ENCODE measurements at places on chromosomes 4 and X.

DNA sequence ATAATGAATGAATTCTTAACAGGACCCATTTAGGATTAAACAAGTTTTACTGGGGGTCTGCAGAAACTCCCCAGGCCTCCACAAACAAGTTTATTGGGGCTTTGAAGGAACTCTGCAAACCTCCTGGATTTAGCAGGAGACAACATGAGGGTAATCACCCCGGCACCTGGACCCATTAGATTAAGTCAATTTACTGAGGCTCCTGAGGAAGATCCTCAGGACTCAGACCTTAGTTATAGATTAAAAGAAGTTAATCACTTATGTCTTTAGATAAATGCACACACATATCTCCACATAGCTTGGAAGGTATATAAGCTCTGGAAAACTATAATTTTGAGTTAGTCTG lies 29.4 kb downstream of the XG start:
- DNase-seq: no peak

- DNase-seq: no peak
These were observed 72.6 kb downstream of the GC start for GRCh38 chr4:71711044-71711984.

DNA sequence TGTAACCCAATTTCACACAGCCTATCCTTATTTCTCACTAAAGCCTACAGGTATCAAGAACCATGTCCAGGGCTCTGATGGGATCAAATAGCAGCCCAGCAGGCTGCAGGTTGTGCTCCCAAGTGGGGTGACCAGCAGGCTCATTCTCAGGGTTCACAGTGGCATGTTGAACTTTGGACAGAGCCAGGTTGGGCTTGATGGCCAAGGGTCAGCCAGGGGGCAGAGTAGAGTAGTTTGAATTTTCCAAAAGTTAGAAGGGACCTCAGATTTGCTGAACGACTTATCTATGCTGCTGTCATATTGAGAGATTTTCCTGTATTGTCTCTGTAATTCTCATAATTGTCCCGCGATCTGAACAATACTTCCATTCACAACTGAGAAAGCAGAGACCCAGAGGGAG lies 310.8 kb upstream of the BOD1L1 start:
- no peak for DNase-seq

GRCh38 chrX:122026665-122027064 lies 979.3 kb downstream of the GLUD2 start:
- no peak for DNase-seq

DNA sequence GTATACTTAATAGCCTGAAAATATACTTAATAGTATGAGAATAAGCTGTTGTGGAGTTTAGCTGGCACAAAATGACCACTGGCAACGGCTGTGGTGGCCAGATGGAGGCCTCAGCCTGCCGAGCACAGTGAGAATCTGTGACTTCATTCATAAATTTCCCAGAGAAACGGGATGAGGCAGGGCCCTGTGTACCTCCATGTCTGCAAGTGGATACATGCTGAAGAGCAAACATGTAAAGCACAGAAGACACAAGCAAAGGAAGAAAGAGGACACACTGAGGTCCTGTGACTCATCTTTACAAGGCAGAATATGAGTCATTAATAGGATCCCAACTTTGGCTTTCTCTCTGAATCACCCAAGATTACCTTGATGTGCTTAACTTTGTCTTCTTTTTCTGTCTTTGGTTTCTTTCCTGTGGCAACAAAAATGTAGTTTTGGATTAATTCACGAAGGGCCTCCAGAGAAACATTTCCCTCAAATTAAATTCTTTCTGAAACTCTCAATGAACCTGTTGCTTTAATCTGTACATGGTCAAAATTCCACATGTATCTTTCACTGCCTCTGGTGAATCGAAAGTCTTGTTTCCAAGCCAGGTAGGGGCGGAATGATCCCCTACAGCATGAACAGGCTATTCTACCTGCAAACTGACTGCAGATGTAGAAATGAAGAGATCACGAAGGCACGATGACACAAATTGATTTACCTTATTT lies 56.4 kb downstream of the IRF2 start:
- DNase-seq: no peak

- no peak for DNase-seq
These were observed 30.1 kb upstream of the HGFAC start for GRCh38 chr4:3411676-3412075.
